ENCODE measurements at places on chromosomes 16 and 17. TPM values are rescaled to one million over a fixed set of nuclear protein-coding genes. Genes with fewer than 3 reads are reported as not detected.

MEIOC gene
- not detected for total RNA-seq

TMEM97 gene
- total RNA-seq, result 9.5 TPM

NGFR gene
- under 0.01 TPM for total RNA-seq

OR1A1 gene
- total RNA-seq, result not detected

TBC1D3B gene
- total RNA-seq, result 0.43 TPM

PYY gene
- total RNA-seq, result not detected

FGF11 gene
- total RNA-seq, result 0.17 TPM

ZG16 gene
- not detected for total RNA-seq

TUBG2 gene
- 4.2 TPM for total RNA-seq

SLC35G6 gene
- not detected for total RNA-seq

NPTX1 gene
- total RNA-seq, result 0.17 TPM

KRT9 gene
- total RNA-seq, result not detected

UTS2R gene
- not detected for total RNA-seq

FBXW10 gene
- total RNA-seq, result under 0.01 TPM

CLEC19A gene
- not detected for total RNA-seq

IRX6 gene
- total RNA-seq, result not detected

HES7 gene
- total RNA-seq, result not detected

TOX3 gene
- not detected for total RNA-seq

TEKT1 gene
- total RNA-seq, result 0.11 TPM

IGSF6 gene
- not detected for total RNA-seq

KRTAP4-4 gene
- not detected for total RNA-seq

SBK1 gene
- total RNA-seq, result under 0.01 TPM

C16orf74 gene
- total RNA-seq, result 4.8 TPM

C17orf113 gene
- total RNA-seq, result 0.22 TPM

CTRB1 gene
- total RNA-seq, result not detected

VTN gene
- total RNA-seq, result 0.22 TPM

AGRP gene
- total RNA-seq, result not detected

RRAD gene
- 0.22 TPM for total RNA-seq

CCL7 gene
- total RNA-seq, result 0.09 TPM

MON1B gene
- 7.8 TPM for total RNA-seq

SHISA6 gene
- total RNA-seq, result not detected

KRT17 gene
- 0.09 TPM for total RNA-seq

MILR1 gene
- total RNA-seq, result 0.76 TPM

PCGF2 gene
- 3.6 TPM for total RNA-seq

RNF112 gene
- 0.54 TPM for total RNA-seq

HSF4 gene
- total RNA-seq, result 0.54 TPM

TNRC6C gene
- 8.6 TPM for total RNA-seq

BAHCC1 gene
- total RNA-seq, result 2.7 TPM

NME3 gene
- 44.9 TPM for total RNA-seq

ALOX15B gene
- total RNA-seq, result not detected
